ENCODE measurements at places on chromosomes 16 and 17.

- DNase-seq, result no peak
These were observed 140.0 kb downstream of the IRF8 start for GRCh38 chr16:86038926-86039310.

GRCh38 chr16:11147754-11148444 lies 108.1 kb downstream of the SOCS1 start:
- no peak for DNase-seq

DNA sequence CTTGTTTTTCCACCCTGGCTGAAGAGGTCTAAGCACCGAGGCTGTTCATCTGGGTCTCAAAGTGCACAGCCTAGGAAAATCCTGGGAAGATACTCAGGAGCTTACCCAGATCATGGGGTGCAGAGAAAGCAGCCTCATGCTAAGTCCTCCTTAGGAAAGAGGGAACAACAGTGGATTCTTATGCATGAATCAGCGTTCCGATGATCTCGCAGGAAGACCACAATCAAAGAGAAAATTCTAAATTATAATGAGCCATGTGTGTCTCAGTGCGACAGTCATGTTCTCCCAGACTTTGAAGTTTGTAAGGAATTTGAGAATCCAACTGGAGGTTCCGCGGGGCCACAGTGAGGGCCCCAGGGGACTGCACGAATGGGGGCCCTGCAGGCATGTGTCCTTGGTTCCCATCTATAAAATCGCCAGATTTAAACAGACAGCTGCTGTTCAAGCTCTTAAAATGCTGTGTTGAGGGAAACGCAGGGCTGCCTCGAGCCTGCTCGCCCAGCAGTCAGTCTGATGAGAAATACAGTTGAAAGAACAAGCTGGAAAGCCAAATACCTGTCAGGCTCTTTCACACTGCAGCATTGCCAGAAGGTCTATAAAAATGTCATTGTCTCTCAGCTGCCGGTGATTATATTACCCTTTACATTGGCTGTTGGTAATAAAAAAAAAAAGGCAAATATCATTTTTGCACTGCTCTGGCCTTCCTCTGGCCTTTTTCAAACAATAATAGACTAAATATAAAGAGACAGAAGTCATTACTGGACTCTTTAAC lies 152.1 kb downstream of the PMP22 start:
- no peak for DNase-seq

GRCh38 chr16:832652-833336 lies 32.3 kb upstream of the GNG13 start:
- no peak for DNase-seq

- no peak for DNase-seq
These were observed 643.7 kb downstream of the MAF start for GRCh38 chr16:78956859-78957258.

GRCh38 chr17:77499699-77500435 lies 359.1 kb downstream of the SEC14L1 start:
- DNase-seq, result no peak

GRCh38 chr17:77778636-77779489 lies 179.6 kb upstream of the TNRC6C start:
- no peak for DNase-seq

DNA sequence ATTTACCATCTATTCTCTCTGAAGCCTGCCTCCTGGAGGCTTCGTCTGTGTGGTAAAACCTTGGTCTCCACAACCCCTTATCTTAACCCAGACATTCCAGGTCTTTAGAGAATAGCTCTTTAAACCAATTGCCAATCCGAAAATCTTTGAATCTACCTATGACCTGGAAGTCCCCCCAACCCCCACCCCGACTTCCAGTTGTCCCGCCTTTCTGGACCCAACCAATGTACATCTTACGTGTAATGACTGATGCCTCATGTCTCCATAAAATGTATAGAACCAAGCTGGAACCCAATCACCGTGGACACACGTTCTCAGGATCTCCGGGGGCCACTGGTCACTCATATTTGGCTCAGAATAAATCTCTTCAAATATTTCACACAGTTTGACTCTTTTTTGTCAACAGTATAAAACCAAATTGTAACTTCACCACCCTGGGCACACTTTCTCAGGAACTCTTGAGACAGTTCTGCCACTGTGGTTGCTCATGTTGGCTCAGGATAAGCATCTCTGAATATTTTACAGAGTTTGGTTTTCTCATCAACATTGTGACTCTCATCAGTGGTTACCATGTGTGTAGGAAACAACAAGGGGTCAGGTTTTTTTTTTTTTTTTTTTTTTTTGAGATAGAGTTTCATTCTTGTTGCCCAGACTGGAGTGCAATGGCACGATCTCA lies 18.1 kb upstream of the DNAH17 start:
- DNase-seq, result no peak

GRCh38 chr17:909642-910323 lies 69.8 kb downstream of the NXN start:
- no peak for DNase-seq

Data from stimulated activated CD4-positive, alpha-beta T cell treated with anti-CD3 and anti-CD28 coated beads, Interleukin-4, amount 100 ng/mL, for 1 hour (primary cell).